ENCODE measurements at places on chromosomes 6 and 20.

DNA sequence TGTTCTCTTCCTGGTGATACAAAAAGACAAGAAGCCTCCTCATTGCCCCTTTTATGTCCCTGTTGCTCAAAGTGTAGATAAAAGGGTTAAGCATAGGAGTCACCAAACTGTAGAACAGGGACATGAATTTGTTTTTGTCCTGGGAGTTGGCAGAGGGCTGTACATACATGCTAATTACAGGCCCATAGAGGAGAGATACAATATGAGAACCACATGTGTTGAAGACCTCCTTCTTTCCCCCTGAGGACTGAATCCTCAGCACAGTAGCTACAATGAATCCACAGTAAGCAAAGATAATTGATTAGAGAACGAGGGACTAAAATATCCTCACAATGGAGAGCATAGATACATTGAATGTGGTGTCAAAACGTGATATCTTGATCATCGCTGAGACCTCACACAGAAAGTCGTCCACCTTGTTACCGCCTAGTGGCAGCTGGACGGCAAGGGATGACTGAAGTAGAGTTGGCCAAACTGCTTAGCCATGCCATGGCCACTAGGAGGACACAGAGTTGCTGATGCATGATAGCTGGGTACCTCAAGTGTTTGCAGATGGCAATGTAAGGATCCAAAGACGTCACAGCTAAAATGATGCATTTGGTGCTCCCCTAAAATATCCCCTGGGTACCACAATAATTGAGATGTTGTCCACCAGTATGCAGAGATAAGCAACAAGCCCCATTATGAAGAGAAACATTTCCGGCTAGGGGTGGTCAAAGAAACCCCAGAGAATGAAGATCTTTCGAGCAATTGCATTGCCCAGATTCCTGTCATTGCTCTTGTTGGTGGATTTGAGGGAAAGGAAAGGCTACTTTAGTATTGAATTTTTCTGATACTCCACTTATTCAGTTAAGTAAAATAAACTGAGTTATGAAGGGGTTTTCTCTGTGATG lies 15.0 kb downstream of the OR2B3 start:
- DNase-seq, result no peak

DNA sequence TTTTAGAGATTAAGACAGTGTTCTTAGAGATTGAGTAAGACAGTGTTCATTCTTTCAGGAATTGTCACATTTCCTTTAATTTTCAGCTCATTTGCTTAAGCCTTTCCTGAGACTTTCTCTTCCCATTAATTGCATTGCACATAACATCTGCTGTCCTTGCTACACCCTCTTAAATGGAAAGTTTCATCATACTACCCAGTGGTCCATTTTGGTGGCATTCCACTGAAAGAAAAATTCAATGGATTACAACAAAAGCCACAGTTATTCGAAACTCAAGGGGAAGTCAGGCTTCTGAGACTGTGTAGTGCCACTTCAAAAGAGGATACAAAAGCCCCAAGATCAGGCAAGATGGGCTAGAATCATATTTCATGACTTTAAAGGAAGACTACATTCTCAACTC lies 64.0 kb downstream of the RSPO3 start:
- DNase-seq, result no peak

GRCh38 chr6:80158478-80158989 lies 52.1 kb downstream of the BCKDHB start:
- no peak for DNase-seq

GRCh38 chr20:34240693-34241615 lies at the start of gene ASIP:
Gene ASIP (plus strand): TSS chr20:34241423. CDS start chr20:34260375, 18,952 bp downstream.
- DNase-seq, result no peak

GRCh38 chr6:137116807-137117206 lies 56.6 kb downstream of the IL22RA2 start:
- no peak for DNase-seq

DNA sequence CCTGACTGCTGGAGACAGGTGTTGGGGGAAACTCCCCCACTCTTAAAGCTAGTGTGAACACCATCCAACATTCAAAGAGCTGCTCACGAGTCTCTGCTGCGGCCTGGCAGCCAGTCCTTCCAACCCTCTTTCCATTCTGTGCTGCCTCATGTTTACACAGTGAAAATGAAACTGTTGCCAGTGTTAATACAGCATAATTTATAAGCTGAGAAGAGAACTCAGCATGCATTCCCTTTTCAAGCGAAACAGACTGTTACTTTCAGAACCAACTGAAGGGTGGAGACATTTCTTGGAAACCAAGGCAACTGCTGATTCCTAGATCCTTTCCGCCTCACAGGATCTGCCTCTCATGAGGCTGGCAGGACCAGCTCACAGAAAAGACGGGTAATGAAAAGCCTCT lies 533.8 kb upstream of the ID4 start:
- no peak for DNase-seq

DNA sequence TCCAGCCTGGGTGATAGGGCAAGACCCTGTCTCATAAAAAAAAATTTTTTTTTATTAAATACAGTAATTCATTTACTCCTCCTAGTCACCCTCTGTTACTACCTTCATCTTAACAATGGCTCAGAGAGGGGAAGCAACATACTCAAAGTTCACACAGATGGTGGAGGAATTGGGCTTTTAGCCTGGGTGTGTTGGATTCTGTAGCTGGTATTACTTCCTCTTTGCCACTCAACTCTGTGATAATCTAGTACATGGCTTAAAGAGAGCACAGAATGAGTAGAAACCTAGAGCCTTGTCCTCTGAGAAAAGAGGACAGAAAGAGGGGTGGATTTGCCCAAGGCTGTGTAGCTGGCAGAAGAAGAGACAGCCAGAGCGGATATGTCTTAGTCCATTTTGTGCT lies 96.6 kb downstream of the DLGAP4 start:
- DNase-seq, result no peak

DNA sequence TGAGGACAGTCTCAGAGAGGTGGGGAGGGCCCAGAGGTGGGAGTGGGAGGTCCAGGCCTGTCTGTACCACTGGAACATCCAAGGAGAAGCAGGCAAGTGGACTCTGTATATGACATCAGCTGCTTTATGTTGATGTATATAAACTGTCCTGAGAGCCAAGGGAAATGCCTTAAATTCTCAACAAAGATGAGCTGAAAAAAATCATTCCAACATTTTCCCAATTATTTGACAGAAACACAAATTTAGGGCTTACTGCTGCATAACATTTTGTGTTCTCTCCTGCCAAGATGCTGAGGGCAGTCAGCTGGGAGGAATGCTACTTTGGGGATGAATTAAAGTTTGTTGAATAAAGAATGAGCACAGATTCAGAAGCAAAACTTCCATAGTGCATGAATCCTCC lies 52.8 kb downstream of the FOXC1 start:
- no peak for DNase-seq

GRCh38 chr20:20491110-20491783 lies 123.3 kb downstream of the INSM1 start:
- no peak for DNase-seq

GRCh38 chr20:34301587-34302311 lies 1.4 kb downstream of the AHCY start:
- DNase-seq, result no peak

- DNase-seq, result no peak
Observed at GRCh38 chr6:109799664-109800063, 108.6 kb downstream of the FIG4 start.

- DNase-seq, result no peak
Observed at GRCh38 chr6:96460052-96460700, 61.4 kb upstream of the UFL1 start.

DNA sequence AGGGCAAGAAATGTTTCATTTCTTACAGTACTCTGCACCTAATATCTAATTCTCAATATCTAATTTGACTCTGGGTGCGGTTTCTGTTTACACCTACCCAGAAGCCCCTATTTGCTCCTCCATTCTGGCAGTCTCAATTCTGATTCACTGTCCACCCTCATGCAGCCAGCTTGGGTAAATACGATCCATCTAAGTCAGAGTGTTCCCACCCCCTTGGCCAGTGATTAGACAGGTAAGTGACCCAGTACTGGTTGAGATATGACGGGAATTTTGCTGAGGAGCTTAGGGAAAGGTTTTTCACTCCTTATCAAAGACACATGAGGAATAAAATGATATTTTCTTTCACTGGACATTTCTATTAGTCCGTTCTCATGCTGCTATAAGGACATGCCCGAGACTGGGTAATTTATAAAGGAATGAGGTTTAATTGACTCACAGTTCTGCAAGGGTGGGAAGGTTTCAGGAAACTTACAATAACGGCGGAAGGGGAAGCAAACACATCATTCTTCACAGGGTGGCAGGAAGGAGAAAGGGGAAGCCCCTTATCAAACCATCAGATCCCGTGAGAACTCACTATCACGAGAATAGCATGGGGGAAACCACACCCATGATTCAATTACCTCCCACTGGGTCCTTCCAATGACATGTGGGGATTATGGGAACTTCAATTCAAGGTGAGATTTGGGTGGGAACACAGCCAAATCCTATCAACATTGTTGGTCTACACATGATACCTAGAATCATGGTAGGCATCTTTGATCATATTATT lies 29.4 kb downstream of the GLO1 start:
- DNase-seq, result no peak

- no peak for DNase-seq
Observed at GRCh38 chr20:38275815-38276550, 15.4 kb upstream of the KIAA1755 start.

DNA sequence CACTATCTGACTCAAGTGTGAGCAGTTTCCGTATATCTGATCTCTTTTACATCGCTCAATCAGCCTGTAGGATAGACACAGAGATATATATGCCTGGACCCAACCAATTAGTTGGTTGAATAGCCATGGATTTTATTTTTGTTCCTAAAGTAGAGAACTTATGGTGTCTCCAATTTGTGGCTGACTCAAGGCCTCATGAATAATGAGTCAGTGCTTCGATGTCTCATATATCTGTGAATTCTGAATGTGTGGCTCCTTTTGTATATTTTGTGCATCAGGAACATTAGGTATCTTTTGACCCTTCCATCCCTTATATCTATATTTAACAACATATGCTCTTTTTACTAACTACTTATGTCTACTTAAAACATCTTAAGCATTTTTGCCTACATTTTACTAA lies 64.5 kb downstream of the OR2B2 start:
- no peak for DNase-seq

DNA sequence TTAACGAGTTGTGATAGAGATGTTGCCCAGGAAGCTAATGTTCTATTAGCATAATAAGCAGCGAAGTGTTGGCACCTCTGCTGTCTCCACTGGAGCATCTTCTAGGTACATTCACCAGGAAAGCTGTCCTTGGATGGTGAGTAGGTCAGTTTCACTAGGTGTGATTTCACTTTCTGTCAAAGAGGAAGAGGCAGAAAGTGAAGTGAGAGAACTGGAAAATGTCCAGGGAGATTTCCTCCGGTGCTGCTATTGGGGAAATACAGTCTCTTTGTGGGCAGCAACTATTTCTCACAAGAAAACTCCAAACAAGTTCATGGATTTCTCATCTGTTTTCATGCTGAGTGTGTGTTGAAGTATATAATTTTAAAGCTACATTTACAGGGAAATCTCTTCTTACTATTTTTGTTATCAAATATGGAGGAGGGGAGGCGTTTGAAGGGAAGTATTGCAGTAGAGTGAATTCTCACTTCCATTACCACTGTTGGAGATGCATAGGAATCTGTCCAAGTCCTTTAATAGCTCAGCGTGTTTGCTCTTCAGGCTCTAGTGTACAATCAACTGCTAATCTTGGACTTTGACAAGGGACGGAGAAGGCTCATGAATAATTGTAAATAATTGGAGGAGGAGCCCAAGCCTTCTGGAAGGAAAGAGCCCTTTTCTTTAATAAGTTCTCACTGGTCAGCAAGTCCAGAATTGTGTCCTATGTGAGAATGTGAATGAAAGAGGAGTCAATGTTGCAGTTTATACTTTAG lies 16.1 kb upstream of the TSBP1 start:
- DNase-seq, result no peak

DNA sequence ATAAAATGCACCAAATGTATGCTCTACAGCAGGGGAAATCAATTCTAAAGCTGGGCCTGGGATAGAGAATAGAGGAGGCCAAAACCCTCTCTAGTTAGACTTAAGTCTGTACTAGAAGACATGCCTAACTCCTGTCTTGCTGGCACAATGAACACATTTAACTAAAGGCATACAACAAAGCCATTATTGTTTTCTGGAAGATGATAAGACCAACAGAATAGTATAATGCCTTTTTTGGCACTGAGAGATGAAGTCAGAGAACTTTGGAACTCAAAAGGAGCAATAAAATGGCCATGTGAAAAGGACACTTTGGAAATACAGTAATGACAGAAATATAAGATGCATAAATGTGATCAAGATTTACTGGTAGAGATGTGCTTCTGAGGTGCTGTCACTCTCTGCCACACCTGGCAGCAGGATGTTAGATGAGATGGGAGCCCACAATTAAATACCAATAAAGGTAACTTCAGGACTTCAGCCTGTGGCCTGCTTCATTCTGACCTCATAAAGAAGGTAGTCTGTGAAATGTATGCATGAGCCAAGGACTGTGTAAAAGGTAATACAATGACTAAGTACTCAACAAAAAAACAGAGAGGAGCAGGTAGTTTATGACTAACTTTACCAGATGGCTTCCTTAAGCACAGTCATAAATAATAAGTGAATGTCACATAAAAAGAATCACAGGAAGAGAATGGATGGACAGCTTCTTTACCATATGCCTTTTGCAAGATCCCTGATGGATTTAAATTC lies 333.4 kb downstream of the BCKDHB start:
- DNase-seq, result no peak

DNA sequence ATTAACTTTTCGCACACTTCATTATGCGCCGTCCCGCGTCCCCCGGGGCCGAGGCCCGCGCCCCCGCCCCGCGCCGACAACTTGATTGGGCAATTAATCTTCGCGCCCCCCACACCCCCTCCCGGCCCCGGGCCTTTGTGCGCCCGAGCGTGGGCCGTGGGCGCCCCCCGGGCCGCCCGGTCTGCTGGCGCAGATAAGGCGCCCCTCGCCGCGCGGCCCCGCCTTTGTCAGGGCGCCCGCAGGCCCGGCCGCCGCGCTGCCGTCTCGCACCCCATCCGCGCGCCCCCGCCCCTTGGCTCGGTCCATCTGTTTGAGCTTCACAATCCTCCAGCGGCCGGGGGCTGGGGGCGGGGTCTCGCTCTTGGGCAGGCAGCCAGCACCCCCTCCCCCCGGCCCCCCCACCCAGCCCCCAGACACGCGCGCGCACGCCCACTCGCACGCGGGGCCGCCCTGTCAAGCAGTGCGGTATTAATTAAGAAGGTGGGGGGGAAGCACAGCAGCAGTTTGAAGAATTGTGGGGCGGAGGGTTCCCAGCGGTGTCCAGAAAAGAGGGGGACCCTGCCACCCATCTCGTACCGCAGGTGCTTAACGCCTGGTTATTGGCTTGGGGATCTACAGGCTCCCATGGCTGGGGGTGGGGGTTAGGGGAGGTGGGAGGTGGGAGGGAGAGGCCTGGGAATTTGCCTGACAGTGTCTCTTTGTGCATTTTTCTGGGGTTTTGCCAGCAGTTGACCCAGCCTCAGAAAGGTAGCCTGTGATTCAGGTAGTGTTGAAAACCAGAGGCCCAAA lies 34.6 kb upstream of the SCRT2 start:
- no peak for DNase-seq

DNA sequence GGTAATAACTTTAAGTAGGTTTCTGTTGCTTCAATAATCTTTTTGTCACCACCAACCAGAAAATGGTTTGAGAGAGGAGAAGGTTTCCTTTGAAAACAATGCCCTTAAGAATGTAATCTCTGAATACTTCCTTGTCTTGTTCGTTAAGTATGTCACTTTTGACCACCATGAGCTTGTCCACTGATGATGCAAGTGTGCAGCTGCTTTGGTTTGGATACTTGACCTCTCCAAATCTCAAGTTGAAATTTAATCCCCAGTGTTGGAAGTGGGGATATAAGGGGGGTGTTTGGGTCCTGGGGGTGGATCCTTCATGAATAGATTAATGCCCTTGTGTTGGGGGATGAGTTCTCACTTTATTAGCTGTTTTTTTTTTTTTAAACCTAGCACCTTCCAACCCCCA lies 985.4 kb downstream of the EPHA7 start:
- no peak for DNase-seq

Measured in stimulated activated CD4-positive, alpha-beta T cell treated with anti-CD3 and anti-CD28 coated beads, Interleukin-15, amount 100 ng/mL, for 1 hour (primary cell).